ENCODE measurements at places on chromosomes 13 and 19.

DNA sequence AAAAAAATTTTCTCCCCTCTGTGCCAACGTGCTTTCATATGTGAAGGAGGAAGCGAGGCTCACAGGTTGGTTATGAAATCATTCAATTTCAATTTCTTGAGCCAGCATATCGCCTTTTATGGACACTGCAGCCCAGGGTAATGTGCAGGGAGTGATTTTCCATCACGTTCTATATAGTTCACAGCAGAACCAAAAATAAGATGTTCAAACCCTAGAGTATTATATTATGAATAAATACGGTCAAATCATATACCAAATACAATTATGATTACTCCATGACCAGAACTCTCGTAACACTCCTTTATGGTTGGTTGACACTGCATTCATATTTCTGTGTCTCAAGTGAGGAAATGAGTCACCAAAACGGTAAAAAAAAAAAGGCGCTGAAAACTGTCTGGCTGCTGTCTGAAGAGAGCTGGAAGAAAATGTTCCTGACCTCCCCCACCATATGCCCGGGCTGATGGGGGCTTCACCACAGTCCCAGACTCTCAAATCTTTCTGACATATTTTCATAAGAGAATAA lies 75.8 kb upstream of the UBAC2 start:
- ATAC-seq, result peak; percentile 95

DNA sequence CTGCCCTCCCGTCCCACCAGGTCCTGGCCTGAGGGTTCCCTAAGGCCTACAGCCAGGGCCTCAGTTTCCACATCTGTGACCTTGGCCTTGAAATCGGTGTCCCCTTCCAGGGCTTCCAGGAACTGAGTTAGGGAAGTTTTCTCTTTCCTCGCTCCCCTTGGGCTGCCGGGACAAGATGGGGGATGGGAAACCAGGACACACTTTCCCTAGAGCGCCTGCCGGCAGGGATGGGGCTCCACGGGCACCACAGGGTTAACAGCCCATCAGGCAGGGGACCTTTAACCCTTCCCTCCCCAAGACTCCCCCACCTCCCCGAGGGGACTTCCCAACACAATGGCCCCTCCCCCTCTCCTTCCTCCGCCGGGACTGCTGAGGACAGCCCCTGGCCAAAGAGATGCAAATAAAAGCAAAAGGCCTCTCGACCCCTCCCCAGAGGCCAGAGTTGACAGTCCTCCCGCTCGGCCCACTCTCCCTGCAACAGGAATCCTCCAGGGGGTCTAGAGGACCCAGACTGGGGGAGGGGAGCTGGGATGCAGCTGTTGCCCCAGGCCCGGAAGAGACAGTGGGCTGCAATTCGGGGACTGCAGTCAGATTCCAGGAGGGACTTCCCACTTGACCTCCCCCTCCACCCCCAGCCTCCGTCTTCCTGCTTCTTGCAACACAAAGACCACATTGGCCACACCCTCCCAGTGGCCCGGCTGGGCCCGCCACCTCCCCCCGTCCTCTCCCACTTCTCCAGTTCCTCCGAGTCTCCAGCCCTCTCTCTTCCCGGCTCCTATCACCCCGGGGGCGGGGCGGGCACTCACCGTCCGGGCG lies 3.4 kb downstream of the BBC3 start:
- peak; percentile 25 for ATAC-seq

- no peak for ATAC-seq
These were observed 10.0 kb upstream of the CEACAM21 start for GRCh38 chr19:41566001-41566400.

DNA sequence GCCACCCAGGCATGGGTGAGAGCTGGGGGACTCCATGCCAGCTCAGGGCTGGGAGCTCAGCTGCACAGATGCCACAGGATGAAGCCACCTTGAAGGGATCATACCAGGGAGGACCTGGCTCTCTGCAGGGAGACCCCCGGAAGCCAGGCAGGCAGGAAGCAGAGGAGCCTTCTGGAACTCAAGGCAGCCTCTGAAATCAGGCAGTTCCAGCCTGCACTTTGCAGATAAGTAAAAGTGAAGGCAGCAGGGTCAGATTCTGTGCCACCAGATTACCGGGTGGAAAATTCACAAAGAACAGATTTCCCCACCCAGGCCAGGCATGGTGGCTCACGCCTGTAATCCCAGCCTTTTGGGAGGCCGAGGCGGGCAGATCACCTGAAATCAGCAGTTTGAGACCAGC lies 2.5 kb downstream of the TMEM259 start:
- ATAC-seq, result no peak

DNA sequence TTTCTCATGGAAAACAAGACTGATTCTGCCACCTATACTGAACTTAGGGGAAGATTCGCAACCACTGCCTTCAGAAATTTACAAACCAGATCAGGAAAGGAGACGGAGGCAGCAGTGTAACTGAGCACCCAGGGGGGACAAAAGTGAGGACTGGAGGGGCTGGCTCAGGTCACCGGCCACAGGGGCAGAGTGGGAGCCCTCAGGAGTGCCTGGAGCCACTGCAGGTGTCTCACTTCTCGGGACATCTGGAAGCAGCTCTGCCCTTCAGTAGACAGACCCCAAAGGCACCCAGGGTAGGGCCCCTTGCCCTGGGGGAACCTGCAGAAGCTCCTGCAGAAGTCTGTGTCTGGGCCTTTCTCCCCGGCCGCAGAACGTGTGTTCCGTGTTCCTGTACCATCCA lies 5.8 kb downstream of the ARHGEF7 start:
- no peak for ATAC-seq

- no peak for ATAC-seq
These were observed 7.5 kb upstream of the ILF3 start for GRCh38 chr19:10646456-10647159.

DNA sequence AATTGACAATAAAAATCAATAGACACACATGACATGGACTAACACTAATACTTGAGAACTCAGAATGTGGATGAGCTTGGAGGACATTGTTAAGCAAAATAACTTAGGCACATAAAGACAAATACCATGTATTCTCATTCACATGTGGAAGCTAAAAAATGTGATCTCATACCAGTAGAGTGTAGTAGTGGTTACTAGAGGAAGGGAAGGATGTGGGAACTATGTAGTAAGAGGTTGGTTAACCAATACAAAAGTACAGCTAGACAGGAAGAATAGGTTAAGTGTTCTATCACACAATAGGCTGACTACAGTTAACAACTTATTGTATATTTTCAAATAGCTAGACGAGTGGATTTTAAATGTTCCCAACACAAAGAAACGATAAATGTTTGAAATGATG lies 415.8 kb upstream of the KLF12 start:
- peak; percentile 83 for ATAC-seq

DNA sequence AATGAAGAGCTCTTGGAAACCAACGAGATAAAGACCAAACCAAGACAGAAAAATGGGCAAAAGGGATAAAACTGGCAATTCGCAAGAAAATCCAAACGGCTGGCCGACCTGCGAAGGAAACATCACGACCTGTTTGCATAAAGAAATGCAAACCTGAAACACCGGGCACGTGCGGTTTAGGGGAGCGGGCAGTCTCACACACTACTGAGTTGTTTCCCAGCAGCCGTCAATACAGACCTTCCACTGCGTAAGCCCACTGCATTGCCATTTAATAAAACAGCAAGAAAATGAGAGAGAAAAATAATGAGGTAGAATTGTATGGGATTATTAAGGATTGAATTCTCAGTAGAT lies 642 bp upstream of the PEG3 start:
- no peak for ATAC-seq

DNA sequence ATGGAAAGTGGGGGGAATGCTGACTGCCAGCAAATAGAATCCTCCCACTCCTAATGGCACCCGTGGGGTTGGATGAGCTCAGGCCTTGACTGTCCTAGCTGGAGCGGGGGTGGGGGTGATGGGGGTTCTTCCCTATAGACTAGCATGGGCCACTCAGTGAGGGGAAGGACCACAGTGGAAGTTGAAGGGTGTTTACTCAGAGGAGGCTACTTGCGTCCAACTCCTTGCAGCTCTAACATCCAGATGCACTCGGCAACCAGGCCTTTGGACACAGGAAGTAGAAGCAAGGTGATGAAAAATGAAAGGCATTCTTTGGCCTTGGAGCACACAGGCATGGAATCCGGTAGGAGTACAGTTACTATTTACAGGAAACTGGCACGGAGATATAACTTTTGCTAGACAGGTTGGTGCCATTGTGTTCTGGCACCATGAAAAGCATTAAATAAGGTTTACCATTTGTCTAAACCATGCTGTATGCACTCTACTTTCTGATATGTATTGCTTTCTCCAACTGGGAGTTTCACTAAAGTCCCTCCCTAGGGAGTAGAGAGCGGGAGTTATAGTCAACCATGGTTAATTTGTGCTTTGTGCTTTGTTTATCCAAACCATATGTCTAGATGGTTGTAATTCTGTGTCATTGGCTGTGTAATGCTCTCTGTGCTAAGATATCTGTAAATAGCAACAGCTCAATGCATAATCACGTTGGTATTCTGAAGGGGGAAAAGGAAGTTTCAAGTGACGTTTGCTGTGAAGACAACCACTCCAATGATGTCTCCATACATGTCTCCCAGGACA lies 125.3 kb downstream of the TSHZ3 start:
- no peak for ATAC-seq

DNA sequence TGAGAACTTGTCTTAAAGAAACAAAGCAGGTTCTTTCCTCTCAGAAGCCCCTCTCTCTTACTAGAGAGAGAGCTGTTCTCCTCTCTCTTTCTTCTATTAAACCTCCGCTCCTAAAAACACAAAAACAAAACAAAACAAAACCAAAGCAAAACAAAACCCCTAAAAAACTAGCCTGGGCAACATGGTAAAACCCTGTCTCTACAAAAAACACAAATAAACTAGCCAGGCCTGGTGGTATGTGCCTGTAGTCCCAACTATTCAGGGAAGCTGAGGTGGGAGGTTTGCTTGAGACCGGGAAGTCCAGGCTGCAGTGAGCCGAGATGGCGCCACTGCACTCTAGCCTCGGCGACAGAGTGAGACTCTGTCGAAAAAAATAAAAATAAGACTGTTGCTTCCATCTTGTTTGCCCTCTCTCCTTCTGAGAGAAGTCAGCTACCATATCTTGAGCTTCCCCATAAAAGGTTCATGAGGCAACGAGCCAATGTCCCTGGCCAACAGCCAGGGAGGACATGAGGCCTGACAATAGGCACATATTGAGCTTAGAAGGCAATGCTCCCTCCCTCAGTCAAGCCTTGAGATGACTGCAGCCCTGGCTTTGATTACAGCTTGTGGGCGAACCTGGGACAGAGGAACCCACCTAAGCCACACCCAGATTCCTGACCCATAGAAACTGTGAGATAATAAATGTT lies 17.5 kb upstream of the FLT3 start:
- ATAC-seq, result no peak

DNA sequence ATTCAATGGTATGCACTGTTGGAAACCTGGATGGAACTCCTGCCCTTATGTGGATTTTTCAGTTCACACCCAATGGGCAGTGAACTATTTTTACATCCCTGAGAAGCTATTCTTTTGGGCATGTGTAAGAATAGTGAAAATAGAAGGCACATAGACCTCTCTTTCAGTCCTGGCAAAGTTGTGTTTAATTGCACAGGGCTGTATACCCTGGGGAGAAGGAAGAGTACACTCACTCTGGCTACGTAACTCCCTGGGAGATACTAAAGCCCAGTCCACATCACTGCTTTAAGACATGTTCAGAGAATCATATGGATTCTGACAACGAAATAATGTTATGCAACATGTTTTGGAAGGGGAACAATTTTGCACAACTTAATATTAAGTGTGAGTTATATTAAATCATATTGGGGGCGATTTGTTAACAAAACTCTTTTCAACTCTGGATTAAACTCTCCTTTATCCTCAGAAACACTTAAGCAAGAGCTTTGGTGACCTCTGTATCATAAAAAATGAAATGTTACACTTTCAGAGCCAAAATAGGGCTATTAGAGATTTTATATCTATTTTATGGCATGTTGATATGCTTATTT lies 166.1 kb downstream of the DCT start:
- no peak for ATAC-seq

DNA sequence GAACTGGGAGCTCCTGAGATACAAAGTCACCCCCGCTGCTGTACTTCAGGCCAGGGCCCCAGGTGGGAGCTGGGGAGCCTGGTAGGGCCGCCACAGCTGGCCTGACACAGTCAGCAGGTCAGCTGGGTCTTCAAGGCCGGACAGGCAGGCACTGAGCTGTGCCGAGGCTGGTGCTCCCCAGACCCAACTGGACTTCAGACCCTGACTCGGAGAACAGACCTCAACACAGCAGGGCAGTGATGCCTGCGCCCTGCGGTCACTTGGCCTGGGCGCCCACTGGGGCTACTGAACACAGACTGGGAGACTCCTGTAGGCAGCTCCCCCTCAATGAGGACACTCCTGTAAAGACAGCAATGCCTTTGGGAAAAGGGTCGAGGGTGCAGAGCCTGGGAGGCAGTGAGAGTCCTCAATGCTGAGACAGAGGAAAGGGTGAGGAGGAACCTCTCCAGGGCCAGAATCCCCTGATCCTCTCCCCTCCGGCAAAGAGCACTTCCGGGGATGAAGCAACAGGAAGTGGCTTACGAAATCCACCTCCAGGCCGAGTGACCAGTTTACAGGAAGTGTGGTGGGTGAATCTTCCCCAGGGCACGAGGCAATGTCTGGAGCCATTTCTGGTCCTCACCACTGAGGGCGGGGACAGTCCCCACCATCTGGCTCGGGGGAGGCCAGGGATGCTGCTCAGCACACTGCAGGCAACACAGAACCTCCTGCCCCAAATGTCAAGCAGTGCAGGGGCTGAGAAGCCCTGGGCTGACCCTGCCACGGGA lies 40.8 kb upstream of the ISYNA1 start:
- ATAC-seq, result peak; percentile 83

DNA sequence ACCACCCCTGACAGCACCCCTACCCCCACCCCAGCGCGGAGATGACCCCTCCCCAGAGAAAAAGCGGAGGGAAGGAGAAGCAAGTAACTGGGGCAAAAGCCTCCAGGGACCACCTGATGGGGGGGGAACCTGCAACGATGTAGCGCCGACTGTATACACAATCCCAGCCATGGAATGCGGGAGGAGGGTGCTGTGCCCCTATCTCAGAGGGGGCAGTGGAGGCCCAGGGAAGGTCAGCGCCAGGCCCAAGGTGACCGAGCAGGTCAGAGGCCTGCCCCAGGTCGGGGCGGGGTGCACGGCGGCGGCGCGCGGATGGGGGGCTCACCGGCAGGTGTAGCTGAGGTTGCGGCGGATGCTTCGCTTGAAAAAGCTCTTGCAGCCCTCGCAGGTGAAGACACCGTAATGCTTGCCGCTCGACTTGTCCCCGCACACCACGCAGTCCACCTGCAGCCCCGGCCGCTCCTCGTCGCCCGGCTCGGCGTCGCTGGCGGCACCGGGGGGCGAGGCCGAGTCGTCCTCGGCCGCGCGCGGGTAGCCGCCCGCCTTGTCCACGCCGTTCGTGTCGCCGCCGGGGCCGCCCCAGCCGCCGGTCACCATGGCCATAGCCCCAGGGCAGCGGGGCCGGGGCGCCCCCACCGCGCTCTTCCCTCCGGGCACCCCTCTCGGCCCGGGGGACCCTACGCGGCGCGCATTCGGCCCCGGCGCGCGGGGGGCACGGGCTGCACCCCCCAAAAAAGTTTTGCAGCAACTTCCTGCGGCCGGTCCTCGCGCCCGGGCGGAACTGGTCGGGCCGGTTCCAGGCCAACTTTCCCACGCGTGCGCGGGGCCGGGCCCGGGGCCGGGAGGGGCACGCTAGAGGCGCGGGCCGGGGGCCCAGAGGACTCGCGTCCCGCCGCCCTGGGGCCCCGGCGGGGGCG lies 843 bp downstream of the NR2F6 start:
- peak; percentile 25 for ATAC-seq

- ATAC-seq, result no peak
These were observed 124.1 kb downstream of the PCCA start for GRCh38 chr13:100212904-100213553.

GRCh38 chr13:42548731-42549551 lies 25.0 kb upstream of the TNFSF11 start:
- ATAC-seq, result peak; percentile 28

Data from activated T-helper 17 cell treated with anti-CD3 and anti-CD28 coated beads, Interleukin-2, amount 50 U/mL, for 72 hours (primary cell).